ENCODE measurements at places on chromosomes 5 and 9. TPM values are rescaled to one million over a fixed set of nuclear protein-coding genes. Genes with fewer than 3 reads are reported as not detected.

DNA sequence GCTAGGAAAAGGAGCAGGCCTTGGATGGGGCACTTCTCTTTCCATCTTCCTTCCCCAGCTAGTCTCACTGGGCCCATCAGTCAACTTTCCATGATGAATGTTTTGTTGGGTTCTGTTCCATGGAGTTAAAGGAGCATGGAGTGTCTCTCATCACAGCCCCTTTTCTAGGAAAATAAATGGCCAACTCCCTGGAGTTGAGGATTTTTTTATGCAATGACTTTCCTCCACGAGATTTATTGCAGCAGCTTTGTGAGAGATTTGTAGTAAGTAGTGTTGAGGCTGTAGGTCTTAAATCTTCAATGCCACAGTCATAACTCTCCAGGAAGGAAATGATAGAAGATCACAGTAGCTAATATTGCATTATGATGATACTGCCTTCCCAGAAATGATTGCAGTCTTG is 45.6 kb upstream of the SLC44A1 start:
- no peak for DNase-seq

DNA sequence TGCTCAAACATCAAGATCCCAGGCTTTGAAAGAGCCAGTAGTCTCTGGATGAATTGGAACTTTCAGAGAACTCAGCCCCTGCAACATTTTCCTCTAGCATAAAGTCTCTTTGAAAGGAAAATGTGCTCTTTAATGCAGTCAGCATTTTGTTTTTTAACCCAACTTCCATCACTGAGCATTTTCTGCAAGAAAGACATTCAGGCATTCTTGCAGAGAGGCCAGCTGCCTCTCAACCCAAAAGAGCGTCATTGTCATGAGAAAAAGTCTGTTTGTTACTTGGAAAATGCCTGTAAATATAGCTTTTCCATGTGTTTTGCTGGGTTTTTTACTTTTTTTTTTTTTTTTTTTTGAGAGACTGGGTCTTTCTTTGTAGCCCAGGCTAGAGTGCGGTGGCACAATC is 225.0 kb downstream of the ADAMTSL1 start:
- DNase-seq, result no peak

CXCL14 gene
- 145 TPM for total RNA-seq

GRCh38 chr9:95302479-95302878 is 15.0 kb downstream of the FANCC start:
- DNase-seq, result no peak

PLEKHG4B gene
- total RNA-seq, result 1.8 TPM

DNA sequence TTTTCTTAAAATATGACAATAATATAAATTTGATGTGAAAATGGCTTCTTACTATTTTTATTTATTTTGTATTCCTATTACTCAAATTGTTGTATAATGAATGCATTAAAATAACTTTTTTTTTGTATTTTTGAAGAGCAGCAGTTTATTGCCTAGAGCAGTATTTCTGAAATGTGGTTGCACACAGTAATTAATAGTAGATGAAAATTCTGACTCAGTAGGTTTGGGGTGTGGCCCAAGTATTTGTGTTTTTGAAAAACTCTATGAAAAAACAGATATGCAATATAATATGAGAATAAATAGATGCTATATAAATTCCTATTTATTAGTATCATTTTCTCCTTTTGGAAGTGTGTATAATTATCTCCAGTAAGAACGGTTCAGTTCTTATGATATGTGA is 2225.3 kb upstream of the C9orf72 start:
- DNase-seq, result peak; percentile 35

- no peak for DNase-seq
These were observed 141.9 kb downstream of the CDK5RAP2 start for GRCh38 chr9:120438111-120438510.

GRCh38 chr5:137615171-137615775 is 116.1 kb upstream of the SPOCK1 start:
- DNase-seq, result no peak

LRRC70 gene
- 1.2 TPM for total RNA-seq

SPINK13 gene
- not detected for total RNA-seq

GABRA1 gene
- total RNA-seq, result not detected

Measured in mammary epithelial cell (primary cell).